ENCODE measurements at places on chromosomes 13 and 19.

GRCh38 chr13:49580980-49581680 is 4.2 kb downstream of the RCBTB1 start:
- DNase-seq, result no peak

GRCh38 chr13:20408181-20408580 is 117.5 kb downstream of the CRYL1 start:
- DNase-seq, result no peak

DNA sequence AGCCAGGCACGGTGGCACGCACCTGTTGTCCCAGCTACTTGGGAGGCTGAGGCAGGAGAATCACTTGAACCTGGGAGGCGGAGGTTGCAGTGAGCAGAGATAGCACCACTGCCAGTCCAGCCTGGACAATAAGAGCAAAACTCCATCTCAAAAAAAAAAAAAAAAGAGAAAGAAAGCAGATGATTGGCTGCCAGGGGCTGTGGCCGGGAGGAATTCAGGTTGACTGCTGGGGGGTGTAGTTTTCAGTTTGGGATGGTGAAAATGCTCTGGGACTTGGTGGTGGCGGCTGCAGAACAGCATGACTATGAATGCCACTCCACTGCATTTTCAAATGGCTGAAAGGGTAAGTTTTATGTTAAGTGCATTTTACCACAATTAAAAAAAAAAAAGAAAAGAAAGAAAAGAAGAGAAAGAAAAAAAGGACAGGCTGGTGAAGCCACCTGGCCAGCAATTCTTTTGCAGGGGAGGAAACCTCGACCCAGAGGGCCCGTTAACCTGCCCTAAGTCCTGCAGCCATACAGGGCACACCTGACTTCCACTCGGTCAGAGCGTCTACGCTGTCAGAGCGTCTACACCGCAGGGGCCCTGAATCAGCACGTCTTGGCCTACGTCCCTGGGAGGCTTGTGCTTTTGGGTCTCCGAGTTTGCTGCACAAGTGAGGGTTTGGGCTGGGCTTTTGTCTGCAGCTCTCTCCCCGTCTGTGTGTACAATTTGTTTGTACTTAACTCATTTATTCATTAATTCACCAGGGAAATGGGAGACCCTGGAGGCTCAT is 3.6 kb downstream of the ISOC2 start:
- DNase-seq, result no peak

DNA sequence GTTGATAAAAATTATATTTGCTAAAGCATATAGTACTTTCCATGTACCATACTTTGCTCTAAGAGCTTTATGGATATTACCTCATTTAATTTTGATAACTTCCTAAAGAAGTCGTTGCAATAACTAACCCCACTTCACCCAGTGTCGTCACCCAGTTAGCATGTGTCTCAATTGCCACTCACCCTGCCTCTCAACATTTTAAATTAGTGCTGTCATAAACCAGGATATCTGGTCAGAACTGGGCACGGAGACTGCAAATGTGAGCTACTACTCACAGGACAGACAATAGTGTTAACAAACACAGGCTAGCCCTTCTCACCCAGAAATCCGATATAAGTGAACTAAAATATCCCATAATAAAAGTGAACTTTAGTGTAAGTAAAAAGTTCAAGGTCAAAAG is 430.6 kb downstream of the KLF12 start:
- DNase-seq, result no peak

GRCh38 chr19:16035601-16036297 is 40.5 kb upstream of the TPM4 start:
- DNase-seq, result no peak

GRCh38 chr19:32570081-32570785 is 10.8 kb upstream of the PDCD5 start:
- DNase-seq, result peak; percentile 42

GRCh38 chr19:18312092-18312534 is 10.8 kb downstream of the LSM4 start:
- no peak for DNase-seq

- no peak for DNase-seq
Measured at GRCh38 chr19:19744641-19745040, 11.7 kb upstream of the ZNF14 start.

DNA sequence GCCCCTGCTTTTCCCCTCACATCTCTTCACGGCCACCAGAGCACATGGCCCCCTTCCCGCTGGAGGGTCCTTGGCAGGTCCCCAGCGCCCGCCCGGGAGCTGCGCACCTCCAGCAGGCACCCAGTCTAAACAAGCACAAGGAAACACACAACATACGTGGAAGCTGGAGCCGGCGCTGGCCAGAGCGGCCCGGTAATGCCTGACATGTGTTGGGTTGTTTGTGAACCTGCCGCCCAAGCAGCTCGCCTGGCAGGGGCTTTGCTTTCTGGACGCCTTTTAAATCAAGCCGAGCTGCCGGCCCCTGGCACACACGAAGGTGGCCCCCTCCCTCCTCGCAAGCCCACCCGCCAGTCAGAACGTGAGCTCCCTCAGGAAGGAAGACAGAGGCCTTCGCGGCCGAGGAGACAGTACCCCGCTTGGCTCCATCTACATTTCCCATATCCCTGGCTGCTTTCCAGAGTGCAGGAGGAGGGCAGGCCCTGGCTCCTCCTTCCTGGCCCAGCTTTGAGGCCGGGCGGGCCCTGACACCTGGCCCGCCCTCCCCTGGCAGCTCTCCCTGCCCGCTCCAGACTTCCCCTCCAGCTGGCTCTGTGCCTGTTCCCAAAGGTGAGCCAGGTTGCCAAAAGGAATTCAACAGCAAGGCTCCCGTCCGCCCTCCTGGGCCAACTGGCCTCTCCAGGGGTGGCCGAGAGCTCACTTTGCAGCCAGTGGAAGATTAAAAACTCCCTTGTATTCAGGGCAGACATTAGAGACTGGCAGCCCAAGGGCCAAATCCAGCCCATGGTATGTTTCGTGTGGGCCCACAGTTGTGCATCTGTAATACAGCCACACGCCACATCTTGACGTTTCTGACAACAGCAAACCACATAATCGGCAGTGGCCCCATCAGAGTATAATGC is 28.7 kb downstream of the COMP start:
- DNase-seq, result no peak

GRCh38 chr19:5406816-5407215 is 48.4 kb upstream of the ZNRF4 start:
- DNase-seq, result no peak

- no peak for DNase-seq
Measured at GRCh38 chr13:98157188-98157587, 14.3 kb downstream of the FARP1 start.

GRCh38 chr13:40116008-40116407 is 460.5 kb downstream of the COG6 start:
- peak; percentile 34 for DNase-seq

- DNase-seq, result no peak
Measured at GRCh38 chr19:41897820-41898219, 14.8 kb downstream of the ARHGEF1 start.

- no peak for DNase-seq
Measured at GRCh38 chr19:35002037-35002535, 2.0 kb downstream of the GRAMD1A start.

DNA sequence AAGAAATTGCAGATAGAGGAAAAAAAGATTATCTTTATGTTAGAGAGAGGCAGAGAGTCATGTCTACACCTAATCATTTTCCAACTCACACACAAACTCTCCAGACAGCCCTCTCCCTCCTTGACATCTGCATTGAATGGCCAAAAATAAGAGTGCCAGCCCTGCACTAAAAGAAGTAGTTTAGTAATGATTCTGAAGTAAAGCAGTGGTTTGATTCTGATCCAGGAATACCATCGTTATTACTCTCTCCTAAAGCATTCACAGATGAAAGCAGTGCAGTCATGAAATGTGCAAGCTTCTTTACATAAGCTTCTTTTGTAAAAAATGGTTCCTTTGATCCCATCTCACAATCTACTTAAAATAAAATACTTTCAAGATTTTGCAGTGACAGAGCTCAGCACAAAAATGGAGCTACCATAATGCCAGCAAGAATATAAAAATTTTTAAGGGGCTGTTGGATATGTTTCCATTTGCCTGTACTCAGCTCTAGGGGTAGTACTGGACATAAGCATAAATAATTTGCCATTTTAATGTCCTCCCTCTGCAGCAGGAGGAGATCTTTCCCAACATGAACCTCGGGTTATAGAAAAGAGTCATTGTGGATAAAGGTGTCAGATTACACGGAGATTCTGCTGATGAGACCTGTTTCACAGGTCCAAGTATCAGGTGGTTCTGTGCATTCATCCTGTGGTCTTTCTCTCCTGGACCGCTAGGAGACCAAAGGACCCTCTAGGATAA is 406.3 kb downstream of the DCT start:
- no peak for DNase-seq

GRCh38 chr13:102708991-102709390 is 14.1 kb upstream of the METTL21C start:
- DNase-seq, result no peak

GRCh38 chr19:903266-903797 is 9.7 kb downstream of the R3HDM4 start:
- DNase-seq, result no peak

- no peak for DNase-seq
Measured at GRCh38 chr13:64680739-64681138, 2549.4 kb downstream of the PCDH9 start.

GRCh38 chr19:3893509-3894179 is 13.2 kb downstream of the ATCAY start:
- no peak for DNase-seq

DNA sequence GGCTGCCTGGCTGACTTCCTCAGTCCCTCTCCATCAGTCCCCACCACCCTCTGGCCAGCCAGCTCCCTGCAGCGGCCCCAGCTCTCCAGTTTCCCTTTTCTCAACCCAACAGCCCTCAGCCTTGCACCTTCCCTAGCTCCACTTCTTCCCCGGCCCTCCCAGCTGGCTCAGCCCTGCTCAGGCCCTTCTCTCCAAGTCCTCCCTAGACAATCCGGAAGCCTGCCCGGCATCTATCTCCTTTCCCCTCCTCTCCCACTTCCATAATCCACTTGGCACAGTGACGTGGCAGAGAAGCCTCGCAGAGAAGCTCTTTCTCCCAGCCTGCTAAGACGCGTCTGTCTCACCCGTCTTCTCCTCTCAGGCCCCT is 1.1 kb downstream of the UBXN6 start:
- DNase-seq, result no peak

GRCh38 chr13:40306817-40307216 is 359.6 kb downstream of the FOXO1 start:
- peak; percentile 54 for DNase-seq

DNA sequence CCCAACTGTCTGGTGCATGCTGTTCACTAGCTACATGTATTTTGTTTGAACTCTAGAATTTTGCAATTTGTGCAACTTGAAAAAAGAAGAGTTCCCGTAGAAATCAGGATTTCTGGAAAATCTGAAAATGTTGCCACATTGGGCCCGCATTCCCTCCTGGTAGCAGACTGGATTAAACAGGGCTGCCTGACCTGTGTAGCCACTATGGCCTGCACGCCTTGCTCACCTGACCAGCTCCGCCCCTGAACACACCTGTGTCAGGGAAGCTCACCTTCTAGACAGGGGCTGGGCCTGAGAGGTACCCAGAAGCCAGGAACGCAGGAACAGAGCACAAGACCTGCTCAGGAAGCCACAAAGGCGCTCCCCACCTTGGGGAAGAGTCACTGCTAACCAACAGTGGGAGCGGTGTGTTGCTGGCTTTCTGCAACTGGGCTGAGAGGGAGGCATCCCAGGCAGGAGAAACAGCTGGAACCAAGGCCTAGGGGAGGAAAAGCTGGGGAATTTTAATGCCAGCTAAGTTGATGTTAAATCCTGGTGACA is 106.5 kb downstream of the UQCRFS1 start:
- DNase-seq, result no peak

GRCh38 chr13:51502153-51502651 is 49.4 kb upstream of the INTS6 start:
- DNase-seq, result peak; percentile 35

DNA sequence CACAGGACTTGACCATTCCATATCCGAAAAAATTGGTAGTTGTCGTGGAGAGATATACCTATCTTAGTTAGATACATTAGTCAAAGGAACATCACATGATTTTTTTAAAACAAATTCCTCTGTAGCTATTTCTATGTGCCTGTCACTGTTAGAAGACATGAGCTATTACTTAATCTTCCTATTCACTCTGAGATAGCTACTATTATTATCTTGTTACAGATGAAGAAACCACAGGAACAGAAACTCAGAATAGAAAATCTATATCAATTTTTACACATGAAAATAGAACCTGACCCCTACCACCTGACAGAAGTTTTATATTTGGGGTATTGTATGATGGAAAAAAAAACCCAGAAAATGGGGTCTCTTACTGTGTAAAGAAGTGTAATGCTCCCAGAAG is 68.9 kb upstream of the TDRD3 start:
- no peak for DNase-seq

- DNase-seq, result peak; percentile 70
Measured at GRCh38 chr19:1252221-1252820, 3.9 kb downstream of the MIDN start.

DNA sequence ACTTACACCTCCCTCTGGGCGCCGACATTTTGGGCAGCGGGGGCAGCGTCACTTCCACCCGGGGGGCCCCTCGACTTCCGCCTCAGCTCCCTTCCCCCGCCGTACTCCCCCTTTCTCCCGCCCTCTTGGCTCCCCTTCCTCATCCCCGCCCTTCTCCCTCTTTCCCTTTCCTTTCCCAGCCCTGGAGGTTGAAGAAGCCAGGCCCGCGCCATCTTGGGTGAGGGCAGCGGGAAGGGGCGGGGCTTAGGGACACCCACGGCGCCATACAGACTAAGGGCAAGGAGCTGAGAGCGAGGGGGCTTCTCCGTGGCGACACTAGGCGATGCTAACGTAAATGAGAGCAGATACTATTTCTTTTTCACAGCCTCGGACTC is at the start of gene FIZ1:
Gene FIZ1, minus strand, starts transcription at position 50 of the 374 bp plus-strand sequence. CDS start 1,652 bp downstream, outside the sequence.
- peak; percentile 97 for DNase-seq

GRCh38 chr19:10190026-10190425 is 4.7 kb downstream of the DNMT1 start:
- no peak for DNase-seq

DNA sequence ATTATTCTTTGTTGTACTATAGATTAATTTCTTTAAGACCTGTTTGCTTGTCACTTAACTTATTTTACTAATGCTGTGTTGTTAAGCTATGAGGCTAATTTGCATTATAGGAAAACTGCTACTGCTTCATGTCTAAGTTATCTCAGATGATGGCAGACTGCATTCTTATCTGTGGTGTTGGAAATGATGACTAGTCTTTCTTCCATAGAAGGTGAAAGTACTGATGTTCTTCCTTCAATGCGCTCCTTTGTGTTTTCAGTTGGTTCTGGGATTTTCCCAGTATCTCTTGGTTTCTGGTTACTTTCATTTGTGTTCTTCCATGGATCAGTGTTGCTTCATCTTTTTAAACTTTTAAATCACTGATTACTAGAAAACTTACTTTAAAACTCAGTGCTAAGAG is 46.9 kb downstream of the TPP2 start:
- no peak for DNase-seq

GRCh38 chr19:58311345-58311865 is 6.2 kb downstream of the ERVK3-1 start:
- no peak for DNase-seq

Data from activated CD4-positive, alpha-beta T cell treated with anti-CD3 and anti-CD28 coated beads, Interleukin-2, amount 50 U/mL, for 48 hours (primary cell).